ENCODE measurements at places on chromosomes 11 and 22.

- DNase-seq = no peak
Observed at GRCh38 chr22:18962308-18962635, 26.2 kb upstream of the PRODH start.

DNA sequence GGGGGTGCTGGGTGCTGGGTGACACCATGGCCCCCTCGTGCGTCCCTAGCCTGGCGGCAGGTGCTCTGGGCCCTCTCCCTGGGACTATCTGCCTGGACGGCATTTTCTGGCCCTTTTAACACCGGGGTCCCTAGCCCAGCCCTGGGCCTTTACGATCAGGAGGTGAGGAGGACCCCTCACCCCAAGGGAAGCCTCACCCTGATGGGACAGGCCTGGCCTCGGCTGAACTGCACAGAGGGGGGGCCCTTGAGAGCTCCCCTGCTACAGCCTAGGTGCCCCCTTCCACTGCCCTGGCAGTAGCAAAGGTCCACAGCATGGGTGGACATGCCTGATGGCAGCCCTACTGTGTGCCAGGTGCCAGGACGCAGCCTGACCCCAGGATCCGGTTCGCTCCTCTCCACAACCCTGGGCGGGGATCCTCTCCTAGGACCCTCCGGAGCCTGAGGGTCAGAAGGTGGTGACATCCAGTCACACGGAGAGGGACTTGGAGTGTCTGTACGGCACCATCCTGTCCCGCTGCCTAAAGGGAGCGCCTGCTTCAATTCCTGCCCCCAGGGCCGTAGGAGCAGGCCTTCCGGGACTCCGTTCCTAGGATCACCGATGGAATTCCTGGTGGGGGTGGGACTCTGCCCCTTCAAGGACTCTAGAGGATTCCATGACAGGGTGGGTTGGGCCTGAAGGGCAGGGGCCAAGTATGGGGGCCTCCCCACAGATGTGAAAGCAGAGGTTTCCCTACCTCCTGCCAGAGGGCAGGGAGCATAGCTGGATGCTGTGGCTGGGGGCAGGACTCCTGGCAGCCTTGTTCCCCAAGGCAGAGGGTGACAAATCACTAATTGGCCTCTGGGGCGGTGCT is 33.0 kb upstream of the TH start:
- DNase-seq = no peak

DNA sequence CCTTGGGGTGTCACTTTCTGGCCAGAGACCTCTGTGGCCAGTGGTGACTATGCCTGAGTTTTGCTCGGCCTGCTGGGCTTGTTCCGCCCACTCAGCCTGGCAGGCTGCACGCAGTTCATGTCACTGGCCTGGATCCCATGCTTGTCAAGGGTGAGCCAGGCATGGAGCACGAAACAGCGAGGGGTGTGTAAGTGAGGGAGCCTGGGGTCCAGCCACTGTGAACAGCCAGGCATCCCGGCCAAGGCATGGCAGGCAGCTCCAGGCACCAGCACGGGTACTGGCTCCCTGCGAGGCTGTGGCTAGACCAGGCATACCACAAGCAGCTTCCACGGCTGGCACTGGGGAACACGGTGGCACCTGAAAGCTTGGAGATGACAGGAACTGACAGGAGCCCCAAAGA is 214.3 kb downstream of the LRRC4C start:
- no peak for DNase-seq

DNA sequence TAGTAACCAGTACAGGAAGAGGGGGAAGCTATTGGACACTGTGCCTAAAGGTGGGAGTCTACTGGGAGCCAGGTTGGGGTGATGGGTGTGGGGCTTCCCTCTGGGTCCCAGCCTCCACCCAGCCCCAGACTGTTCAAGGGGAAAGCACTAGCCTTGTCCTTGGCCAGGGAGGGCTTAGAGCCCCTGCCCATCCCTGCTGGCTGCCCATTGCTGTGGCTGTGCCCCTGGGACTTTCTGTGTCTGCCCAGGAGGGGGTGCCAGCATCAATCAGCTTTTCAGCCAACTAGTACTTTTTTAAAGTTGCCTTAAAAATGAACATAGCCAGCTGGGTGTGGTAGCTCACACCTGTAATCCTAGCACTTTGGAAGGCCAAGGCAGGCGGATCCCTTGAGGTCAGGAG is 19.9 kb downstream of the INCENP start:
- DNase-seq = no peak

DNA sequence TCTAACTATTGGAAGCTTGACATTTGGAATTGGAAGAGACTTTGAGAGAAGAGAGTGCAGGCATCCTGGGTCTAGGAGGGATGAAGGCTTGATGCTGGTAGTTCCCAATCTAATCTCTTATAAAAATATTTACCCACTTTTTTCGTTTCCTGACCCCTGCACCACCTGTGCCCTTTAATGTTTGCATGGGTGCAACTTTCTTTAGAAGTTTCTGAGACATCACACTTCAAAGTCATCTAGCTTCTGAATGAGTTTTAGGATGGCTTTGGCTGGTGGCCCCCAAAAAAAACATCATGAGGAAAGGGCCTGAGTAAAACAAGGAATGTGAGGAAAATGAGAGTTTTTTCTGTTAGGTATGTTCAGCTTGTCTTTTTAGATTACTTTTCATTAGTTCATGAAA is 1.1 kb downstream of the POLD3 start:
- DNase-seq = no peak

GRCh38 chr11:70099578-70100279 is 21.6 kb downstream of the ANO1 start:
- no peak for DNase-seq

- peak; percentile 48 for DNase-seq
Observed at GRCh38 chr11:59776210-59777066, 21.3 kb downstream of the STX3 start.

DNA sequence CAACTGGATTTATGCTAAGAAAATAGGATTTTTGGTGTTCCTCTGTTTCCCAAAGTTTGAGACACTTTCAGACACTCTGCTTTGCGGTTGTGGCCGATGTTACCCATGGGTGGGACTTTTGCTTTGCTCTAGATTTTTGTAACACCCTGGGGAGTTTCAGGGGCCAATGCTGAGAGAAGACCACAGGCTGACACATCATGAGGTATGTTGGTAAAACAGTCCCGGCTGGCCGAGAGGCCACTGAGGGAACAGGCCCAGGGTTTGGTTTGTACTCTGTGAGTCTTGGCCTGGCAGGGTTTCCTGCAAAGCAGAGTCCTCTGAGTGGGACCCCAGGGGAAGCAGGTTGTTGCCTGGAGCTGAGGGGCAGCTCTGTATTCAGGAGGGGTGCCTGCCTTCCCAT is 78.5 kb upstream of the PITPNB start:
- DNase-seq = no peak

- DNase-seq = no peak
Observed at GRCh38 chr11:2296913-2297622, 4.7 kb downstream of the C11orf21 start.

DNA sequence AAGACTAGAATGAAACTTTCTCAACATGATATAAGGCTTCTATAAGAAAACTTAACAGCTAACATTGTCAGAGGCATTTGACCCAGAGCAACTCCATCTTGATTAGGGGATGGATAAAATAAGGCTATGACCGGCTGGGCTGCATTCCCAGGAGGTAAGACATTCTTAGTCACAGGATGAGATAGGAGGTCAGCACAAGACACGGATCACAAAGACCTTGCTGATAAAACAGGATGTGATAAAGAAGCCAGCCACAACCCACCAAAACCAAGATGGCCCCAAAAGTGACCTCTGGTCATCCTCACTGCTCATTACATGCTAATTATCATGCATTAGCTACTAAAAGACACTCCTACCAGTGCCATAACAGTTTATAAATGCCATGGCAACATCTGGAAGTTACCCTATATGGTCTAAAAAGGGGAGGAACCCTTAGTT is 135.2 kb downstream of the TTC28 start:
- DNase-seq = peak; percentile 1

DNA sequence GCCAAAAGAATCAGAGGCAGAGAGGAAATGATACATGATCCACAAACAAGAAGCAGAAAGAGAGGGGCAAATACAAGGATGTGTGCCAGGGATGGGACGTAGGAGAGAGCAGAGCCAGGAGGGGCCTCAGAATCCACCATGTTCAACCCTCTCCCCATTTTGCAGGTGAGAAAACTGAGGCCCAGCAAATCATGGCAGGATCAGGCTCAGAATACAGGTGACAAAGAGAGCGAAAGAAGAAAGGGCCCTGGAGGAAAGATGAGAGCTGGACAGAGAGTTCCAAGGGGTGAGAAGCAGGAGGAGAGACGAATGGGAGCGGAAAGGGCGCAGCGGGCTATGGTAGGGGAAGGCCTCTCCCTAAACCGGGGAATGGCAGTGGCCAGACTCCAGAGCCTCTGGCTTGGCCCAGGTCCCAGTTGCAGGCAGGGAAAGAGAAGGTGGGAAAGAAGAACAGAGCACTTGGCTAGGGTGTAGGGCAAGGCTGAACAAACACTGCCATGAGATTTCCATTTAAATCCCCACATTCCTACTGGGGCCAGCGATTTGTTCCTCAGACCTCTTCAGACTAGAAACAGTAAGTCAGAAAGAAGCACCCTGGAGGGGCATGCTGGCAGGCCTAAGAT is 44.4 kb upstream of the TSKU start:
- no peak for DNase-seq

GRCh38 chr11:30153008-30153407 is 77.8 kb upstream of the FSHB start:
- no peak for DNase-seq

DNA sequence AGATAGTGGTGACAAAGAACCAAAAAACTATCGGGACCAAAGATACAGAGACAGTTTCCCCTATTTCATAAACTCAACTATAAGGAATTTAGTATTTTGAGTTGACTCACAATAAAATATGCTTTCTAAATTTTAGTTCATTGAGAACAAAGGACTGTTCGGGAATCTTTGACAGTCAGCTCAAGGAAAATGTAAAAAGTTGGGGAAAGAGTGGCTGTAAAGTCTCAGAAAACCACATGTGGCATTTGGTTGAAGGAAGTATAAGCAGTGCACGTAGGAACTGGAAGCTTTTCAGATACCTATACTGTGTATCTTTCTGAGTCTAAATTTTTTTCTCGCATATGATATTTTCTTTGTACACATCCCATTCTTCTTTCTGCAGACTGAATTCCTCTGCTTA is 688.9 kb downstream of the KCNA4 start:
- no peak for DNase-seq

DNA sequence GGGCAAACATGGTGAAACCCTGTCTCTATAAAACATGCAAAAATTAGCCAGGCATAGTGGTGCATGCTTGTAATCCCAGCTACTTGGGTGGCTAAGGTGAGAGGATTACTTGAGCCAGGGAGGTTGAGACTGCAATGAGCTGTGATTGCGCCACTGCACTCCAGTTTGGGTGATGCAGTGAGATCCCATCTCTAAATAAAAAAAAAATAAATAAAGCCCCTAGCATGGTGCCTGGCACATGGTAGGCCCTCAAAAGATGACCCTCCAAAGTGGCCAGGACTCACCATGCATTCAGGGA is 74.6 kb downstream of the PTPRJ start:
- DNase-seq = no peak

GRCh38 chr11:104148074-104148473 is 15.9 kb downstream of the PDGFD start:
- peak; percentile 37 for DNase-seq

DNA sequence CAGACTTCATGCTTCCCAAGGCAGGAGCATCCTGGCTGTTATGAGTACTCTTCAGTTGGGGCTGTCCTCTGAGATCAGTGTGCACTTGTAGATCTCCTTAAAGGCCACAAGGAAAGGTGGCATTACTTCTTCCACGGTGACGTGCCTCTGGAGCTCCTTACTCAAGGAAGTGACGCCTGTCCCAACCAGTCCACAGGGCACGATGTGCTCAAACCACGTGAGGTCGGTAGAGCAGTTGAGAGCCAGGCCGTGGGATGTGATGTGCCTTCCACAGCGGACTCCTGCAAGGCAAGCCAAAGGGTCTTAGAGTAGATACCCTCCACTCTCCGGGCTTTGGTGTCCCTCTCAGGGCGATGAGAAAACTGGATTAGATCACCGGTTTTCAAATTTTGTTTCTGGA is 1.4 kb downstream of the LIPT2 start:
- DNase-seq = no peak

GRCh38 chr22:31812977-31813605 is 59.3 kb downstream of the DEPDC5 start:
- DNase-seq = no peak

DNA sequence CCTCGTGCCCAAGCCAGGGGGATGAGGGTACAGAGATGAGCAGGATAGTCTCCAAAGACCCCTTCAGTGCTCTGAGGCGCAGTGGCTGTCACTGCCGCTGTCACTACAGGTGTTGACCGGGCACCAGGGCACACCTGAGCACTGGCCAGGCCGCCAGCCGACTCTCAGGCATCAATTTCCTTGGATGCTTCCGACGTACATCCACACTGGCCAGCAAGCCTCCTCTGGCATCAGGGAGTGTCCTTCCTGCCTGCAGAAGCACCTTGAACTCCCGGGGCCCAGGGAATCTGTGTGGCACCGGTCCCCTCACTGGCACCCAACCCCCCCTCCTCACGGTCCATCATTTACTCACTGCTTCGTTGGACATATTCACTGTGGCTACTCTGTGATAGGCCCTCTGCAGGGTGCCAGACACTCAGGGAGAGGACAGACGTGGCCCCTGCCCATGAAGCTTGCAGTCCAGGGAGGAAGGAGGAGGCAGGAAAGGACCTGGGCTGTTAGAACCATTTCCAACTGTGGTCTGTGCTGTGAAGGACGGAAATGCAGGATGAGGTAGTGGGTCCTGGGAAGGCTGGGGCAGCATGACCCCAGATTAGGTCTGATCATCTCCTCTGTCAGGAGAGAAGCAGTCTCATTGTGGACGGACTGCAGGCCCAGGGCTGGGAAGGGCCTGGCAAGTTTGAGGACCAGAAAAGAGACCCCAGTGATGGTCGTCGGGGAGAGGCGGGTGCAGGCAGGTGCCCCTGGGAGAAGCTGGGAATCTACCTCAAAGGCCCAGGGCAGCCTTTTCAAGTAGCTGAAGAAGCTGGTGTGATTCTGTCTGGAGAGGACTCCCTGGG is 46.3 kb upstream of the ANO1 start:
- no peak for DNase-seq

DNA sequence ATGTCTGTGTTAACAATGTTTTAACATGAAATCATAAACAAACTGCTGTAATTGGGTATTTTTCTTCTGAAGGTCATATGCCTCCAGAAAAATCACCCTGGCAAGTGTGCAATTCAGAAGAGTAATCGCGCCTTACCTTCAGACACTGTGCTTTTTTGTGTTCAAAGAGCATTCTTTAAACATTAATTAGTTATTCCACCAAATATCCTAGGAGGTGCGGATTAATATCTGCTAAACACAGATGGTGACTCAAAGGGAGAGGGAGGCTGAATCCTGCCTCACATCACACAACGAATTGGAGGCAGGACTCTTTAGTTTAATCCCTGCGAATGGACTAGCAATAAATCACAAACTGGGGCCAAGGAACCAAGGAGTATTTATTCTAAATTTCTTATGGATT is 213.0 kb downstream of the NTM start:
- DNase-seq = no peak

- DNase-seq = peak; percentile 65
Observed at GRCh38 chr11:33779849-33780528, 5.7 kb upstream of the FBXO3 start.

- DNase-seq = no peak
Observed at GRCh38 chr22:36443198-36443770, 38.2 kb downstream of the TXN2 start.

GRCh38 chr11:114942207-114942606 is 263.9 kb downstream of the NXPE2 start:
- DNase-seq = no peak

Data from HFFc6 (cell line).